ENCODE measurements at places on chromosomes 7 and 10.

GRCh38 chr7:135263321-135263970 is 29.8 kb downstream of the STRA8 start:
- DNase-seq, result no peak

DNA sequence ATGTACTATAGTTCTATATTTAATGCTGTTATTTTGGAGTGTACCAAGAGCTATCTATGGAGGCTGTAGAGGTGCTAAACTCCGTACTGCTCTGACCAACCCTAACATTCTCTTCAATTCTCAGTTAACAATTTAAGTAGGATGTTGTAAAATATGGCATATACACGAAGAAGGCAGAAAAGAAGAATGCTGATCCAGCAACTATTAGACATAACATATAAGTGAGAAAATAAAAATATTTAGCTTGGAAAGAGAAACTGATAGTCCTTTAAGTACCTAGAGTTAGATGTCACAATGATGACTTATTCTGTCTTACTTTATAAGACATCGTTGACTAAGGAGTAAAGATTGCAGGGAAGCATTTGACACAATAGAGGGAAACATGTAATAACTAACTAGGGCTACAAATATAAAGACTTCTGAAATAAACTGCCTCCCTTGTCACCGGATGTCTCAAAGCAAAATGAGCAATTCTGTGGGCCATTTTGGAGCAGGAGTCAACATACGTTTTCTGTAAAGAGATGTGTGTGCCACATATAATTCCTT is 159.5 kb downstream of the CPEB3 start:
- DNase-seq, result no peak

GRCh38 chr10:122503012-122503411 is 41.7 kb downstream of the HTRA1 start:
- no peak for DNase-seq

- DNase-seq, result peak; percentile 6
Observed at GRCh38 chr10:55668326-55668922, 692.6 kb downstream of the ZWINT start.

DNA sequence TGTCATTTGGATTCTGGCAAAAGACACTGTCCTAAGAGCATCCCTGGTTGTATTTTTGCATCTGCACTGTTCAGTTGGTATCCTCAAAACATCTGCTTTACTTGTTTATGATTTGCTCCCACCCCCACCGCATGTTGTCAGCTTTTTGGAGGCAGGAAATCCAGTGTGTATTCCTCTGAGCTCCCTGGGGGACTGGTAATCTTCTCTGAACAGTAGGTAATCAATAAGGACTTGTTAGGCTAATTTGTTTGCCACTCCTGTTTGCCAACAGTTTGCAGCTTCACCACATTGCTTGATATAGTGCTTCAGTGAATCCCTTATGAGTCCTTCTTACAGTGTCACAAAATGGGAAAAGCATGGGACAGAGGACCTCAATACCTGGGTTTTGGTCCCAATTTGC is 49.1 kb downstream of the FEZF1 start:
- no peak for DNase-seq

DNA sequence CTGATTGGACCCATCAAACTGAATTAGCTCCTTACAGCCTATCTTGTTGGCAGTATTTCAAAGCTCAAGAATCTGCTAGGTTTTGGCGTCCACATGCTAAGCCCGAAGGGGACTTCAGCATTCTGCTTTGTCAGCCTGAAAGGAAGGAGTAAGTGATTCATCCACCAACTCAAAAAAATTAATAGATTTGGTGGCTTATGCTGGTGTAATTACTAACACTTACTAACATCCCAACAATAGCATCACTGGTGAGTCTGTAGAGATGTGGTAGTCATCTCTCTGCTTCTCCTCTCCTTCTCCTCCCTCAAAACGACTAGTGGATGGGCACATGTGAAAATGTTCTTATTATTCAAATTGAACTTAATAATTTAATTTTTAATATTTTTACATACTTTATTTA is 53.8 kb upstream of the EGR2 start:
- DNase-seq, result no peak

DNA sequence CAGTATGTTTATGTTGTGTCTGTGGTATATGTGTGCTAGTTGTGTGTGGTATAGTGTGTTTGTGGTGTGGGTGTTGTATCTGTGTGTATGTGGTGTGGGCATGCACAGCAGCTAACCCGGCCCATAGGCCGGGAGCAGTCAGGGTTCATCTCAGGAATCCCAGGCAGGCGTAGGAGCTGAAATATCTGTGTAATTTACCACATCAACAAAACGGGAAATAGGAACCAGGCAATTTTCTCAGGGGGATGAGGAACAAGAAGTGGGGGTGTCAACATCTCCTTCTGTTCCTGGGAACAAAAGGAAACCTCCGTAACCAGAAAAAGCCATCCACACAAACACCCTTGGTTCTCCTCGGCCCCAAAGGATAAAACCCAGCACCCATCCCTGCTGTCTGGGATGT is 24.5 kb upstream of the ZNF488 start:
- DNase-seq, result no peak

GRCh38 chr7:46315891-46316290 is 394.8 kb upstream of the IGFBP3 start:
- DNase-seq, result no peak

DNA sequence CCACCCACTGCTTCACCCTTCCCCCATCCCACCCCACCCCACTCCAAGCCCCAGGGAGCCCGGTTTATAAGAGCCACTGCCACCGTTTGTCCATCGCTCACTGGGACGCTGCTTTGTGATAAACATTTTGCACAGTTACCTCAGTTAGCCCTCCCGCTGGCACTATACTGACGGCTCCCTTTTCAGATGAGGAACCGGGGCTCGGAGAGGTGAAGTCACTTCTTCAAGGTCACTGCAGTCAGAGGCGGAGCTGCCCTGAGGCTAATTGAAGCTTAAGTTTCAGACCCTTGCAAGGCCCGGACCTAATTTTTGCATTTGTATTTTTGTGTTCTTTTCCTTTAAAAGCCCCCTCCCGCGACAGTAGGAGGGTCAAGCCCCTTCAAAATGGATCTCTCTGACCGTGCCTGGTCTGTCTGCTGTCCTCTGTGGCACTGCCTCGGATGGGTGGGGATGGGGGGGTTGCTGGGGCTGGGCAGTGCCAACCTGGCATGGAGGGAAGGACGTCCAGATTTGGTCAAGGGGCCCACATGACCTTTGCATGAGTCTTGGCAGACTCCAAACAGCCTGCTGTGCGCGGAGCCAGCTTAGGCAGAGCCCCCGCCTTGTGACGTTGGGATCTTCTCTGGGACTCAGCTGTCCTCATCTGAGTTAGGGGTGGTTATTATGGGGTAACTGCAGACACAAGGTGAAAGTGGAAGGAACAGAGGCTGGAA is 17.7 kb upstream of the NODAL start:
- no peak for DNase-seq

- DNase-seq, result no peak
Observed at GRCh38 chr7:136923111-136923667, 54.7 kb downstream of the CHRM2 start.

DNA sequence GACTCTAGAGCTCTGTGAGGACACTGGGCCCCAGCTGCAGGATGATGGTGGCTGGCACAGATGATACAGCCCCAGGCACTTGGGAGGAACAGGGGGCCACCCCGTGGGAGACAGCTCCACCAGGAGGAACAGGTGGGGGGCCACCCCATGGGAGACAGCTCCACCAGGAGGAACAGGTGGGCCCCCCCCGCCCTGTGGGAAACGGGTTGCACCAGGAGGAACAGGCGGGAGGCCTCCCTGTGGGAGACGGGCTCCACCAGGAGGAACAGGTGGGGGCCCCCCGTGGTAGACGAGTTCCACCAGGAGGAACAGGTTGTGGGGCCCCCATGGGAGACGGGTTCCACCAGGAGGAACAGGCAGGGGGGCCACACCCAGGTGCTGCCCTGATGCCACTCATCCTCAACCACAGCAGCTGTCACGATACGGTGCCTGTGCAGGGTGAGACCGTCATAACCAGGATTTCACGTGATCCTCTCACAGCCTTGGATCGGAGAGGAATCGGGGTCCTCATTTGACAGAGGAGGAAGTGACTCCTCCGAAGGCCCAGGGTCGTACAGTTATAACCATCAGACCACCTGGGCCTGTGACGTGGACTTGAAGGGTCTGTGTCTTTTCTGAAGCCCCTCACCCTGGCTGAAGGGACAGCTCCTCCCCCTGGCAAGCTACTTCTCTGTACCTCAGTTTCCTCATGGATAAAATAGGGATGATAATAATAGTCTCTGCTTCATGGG is 49.2 kb upstream of the NANOS1 start:
- no peak for DNase-seq

DNA sequence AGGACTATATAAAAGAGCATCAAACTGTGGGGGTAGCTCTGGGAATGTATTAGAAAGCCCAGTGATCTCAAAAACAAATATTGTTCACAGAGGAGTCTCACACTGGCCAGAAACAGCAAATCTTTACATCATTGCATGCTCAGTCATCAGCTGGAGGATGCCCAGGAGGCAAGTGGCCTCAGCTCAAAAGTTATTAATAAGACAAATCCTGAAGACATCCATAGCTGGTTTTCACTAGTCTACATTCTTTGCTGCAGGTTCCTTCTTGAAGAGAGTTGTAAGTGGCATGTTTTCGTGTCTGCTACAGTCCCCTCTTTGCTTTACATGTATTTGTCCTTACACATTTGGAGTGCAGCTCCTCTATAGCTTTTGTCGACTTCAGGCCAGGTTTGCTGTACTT is 8.6 kb upstream of the CCDC7 start:
- DNase-seq, result no peak

GRCh38 chr7:18607025-18607424 is 111.5 kb downstream of the HDAC9 start:
- no peak for DNase-seq

DNA sequence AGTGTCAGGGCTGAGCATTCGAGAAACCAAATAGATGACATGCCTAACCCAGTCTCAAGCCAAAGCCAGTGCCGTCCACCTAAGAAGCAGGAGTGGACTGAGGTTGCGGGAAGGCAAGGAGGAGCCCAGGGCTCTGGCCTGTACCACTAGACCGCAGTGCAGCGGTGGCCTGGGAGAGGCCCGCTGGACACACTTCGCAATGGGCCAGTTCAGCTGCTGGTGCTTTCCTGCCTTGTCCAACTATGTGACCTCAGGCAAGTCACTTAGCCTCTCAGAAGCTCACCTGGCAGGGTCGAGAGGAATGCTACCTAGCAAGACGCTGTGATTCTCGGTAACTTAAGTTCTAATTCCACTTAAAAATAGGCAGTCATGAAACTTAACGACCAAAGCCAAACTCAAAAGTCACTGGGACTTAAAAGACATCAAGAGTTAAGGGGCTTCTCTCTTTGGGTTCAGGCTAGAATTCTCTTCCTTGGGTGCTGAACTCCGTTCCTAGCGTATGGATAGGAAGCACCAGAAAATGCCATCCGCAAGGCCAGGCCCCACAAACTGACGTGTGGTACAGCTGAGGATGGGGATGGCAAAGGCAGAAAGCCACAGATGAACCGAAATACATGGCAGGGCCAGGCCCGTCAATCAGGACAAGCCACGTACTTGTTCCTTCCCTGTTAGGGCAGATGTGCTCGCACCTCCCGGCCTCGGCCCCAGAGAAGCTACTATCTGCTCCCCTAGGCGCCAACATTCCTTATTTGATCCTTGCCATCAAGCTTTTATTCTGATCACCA is 34.2 kb downstream of the CTBP2 start:
- no peak for DNase-seq

- DNase-seq, result no peak
Observed at GRCh38 chr10:689121-689451, 382 bp downstream of the DIP2C start.

- DNase-seq, result no peak
Observed at GRCh38 chr10:129712000-129712399, 245.0 kb downstream of the MGMT start.

GRCh38 chr10:86635402-86635801 is 18.9 kb upstream of the OPN4 start:
- no peak for DNase-seq

GRCh38 chr7:44978511-44979366 is at the start of gene MYO1G:
Gene MYO1G, minus strand, starts transcription at chr7:44979015. Its CDS starts 54 bp downstream, at chr7:44978961.
- peak; percentile 73 for DNase-seq

DNA sequence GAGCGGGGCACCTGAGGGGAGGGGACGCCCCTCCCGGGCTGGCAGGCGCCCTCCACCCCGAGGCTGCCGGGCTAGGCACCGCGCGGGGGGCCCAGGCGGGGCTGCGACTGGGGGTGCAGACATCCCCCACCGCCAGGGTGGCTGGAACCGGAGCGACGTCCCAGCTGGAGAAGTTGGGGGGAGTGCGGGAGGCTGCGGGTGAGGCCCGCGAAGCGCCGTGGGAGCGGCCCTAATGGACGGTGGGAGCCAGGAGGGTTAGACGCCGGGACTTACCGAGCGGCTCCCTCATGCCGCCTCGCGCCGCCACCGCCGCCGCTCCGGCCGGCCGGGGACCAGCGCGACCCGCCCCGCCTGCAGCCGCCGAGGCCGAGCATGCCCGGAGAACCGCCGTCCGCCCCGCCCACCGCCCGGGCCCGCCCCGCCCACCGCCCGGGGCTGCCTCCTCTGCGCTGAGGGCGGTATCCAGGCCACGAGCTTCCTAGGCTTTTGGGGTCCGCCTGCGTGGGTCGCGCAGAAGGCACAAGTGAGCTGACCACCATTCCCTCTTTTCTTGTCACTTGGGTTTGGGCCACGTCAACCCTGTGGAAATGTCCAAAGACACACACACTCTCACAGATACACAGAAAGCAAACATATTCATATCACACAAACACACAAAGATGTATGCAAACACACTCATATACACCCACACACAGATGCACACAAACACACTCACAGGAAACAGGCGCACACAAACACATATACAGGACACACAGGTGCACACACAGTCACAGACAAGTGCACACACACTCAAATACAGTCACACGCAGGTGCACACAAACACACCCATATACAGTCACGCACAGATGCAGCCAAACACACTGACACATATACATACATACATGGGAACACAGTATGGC is at the start of gene JCAD:
JCAD (minus strand) TSS at position 378 of the 899 bp plus-strand sequence. CDS start 11,774 bp downstream, outside the sequence.
- DNase-seq, result peak; percentile 70

DNA sequence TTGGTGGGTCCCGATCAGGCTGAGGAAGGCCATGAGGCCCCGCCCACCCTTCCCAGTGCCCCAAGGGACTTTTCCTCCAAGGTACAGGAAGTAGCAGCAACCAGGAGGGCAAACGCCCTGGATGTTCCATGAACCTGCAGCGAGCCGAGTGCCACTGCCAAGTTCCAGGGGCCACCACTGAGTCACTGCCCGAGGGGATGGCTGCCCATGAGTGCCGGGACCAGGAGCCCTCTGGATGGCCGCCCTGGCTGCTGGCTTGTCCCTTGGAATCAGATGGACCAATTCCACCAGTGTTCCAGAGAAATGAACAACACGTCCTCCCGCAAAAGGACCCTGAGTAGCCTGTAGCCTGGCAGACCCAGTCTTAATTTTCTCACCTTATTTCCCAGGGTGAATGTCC is 74.2 kb downstream of the ZRANB1 start:
- no peak for DNase-seq

- DNase-seq, result no peak
Observed at GRCh38 chr7:74083928-74084721, 521 bp downstream of the LIMK1 start.
